ENCODE measurements at places on chromosomes 2 and 18. TPM values are rescaled to one million over a fixed set of nuclear protein-coding genes. Genes with fewer than 3 reads are reported as not detected.

CYBRD1 gene
- total RNA-seq: 454 TPM

IKZF2 gene
- 4.0 TPM for total RNA-seq

CIB4 gene
- not detected for total RNA-seq

LOXHD1 gene
- total RNA-seq: not detected

LRRC30 gene
- not detected for total RNA-seq

BMP10 gene
- total RNA-seq: not detected

CNTNAP5 gene
- not detected for total RNA-seq

CENPA gene
- 1.6 TPM for total RNA-seq

C2orf80 gene
- not detected for total RNA-seq

SLC4A3 gene
- 2.0 TPM for total RNA-seq
